ENCODE measurements at places on chromosomes 4 and X. TPM values are rescaled to one million over a fixed set of nuclear protein-coding genes. Genes with fewer than 3 reads are reported as not detected.

GJB1 gene
- not detected for total RNA-seq

AKAP4 gene
- not detected for total RNA-seq

SPACA5 gene
- not detected for total RNA-seq

SLITRK4 gene
- 0.34 TPM for total RNA-seq

TECRL gene
- total RNA-seq: not detected

RBM46 gene
- not detected for total RNA-seq
